CD4-positive, alpha-beta T cell treated with Interleukin-17A for 4 hours (primary cell): ENCODE measurements at places on chromosomes 4 and X.

DNA sequence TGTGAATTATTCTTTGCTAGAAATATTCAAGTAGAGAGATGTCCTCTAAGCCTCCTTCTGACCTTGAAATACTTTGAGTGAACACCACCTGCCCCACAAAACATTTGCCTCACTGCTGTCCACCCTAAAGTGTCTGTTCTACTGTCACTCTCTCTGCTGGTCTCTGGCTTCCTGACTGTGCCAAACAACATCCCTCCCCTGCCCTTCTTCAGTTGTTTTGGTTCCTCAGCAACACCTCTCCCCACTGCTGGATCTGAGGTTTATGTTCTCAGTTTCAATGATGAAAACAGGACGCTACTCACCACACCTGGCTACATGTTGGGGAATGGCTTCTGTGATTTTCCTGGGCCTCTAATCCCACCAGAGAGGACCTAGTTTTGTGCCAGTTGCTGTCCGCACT, 456.9 kb downstream of the BCOR start:
- DNase-seq, result no peak

- no peak for DNase-seq
Observed at GRCh38 chrX:3244955-3245354, 101.5 kb downstream of the MXRA5 start.

DNA sequence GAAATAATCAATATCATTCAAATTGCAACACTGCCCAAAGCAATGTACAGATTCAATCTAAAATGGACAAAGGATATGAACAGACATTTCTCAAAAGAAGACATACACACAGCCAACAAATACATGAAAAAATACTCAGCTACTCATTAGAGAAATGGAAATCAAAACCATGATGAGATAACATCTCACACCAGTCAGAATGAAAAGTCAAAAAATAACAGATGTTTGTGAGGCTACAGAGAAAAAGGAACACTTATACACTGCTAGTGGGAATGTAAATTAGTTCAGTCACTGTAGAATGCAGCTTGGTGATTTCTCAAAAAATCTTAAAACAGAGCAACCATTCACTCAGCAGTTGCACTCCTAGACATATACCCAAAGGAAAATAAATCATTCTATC, 205.2 kb downstream of the DKK2 start:
- no peak for DNase-seq

DNA sequence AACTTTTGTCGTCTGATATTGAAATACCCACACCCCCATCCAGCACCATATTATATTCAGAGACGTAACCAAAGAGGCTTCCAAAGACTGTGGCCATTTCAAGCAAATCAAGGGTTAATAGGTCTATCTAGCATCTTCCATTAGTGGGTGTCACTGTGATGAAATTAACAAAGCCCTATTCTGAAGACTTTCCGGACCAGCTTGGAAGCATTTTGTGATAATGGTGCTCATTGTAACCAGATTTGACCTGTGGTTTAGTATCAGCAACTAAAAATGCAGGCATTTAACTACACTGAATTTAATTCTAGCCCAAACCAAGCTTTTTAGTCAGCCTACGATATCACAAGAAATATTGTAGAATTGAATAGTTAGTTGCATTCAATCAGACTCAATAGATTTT, 309.7 kb upstream of the TENM3 start:
- DNase-seq, result no peak

DNA sequence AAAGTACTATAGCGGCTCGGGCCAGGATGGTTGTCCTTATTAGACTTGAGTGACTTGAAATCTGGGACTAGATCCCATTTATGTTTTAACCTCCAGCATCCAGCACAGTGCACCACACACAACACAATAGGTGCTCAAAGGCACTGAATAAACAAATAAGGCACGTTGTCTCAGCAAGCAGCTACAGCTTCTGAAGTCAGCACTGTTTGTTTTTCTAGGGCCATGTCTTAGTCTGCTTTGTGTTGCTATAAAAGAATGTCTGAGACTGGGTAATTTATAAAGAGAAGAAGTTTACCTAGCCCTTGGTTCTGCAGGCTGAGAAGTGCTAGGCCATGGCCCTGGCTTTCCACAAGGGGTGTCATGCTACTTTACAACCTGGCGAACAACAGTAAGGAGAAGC, 102.1 kb upstream of the LNX1 start:
- no peak for DNase-seq

DNA sequence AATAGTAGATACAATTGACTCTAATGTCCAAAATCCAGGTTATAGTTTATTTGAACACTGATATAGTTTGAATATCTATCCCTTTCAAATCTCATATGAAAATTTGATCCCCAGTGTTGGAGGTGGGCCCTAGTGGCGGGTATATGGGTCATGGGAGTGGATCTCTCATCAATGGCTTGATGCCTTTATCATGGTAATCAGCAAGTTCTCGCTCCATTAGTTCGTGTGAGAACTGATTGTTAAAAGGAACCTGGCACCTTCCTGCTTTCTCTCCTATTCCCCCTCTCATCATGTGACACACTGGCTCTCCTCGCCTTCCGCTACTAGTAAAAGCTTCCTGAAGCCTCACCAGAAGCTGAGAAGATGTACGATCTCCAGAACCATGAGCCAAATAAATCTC, 70.1 kb downstream of the UNC5C start:
- no peak for DNase-seq

- no peak for DNase-seq
Observed at GRCh38 chr4:54104907-54105306, 4.9 kb downstream of the GSX2 start.

- DNase-seq, result peak; percentile 70
Observed at GRCh38 chrX:130028196-130028595, 45.8 kb downstream of the BCORL1 start.

DNA sequence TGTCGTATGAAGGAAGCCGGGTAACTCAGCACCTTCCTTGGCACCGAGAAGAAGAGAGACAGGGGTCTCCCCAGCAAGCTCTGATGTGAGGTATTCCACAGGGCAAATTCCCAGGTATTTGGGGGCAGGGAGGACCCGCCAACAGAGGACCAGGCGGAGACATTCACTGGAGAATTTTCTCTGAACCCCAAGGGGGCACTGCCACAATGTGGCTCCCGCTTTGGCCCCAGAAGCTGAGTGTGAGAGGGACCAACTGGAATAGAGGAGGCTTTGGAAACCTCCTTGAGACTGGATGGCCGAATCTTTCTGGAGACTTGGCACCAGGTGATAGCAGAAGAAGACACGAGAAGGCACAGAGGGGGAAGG, 735 bp upstream of the GABRE start:
- no peak for DNase-seq

DNA sequence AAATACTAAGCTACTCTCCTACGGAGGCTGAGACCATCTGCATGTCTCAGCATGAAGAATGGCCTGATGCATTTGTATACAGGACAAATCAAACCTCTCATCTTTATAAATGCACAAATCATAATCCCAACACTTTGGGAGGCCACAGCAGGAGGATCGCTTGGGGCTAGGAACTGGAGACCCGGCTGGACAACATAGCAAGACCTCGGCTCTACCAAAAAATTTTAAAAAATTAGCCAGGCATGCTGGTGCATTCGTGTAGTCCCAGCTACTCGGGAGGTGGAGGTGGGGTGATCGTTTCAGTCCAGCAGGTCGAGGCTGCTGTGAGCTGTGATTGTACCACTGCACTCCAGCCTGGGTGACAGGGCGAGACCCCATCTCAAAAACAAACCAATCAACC, 262.8 kb downstream of the DHRSX start:
- DNase-seq, result no peak

DNA sequence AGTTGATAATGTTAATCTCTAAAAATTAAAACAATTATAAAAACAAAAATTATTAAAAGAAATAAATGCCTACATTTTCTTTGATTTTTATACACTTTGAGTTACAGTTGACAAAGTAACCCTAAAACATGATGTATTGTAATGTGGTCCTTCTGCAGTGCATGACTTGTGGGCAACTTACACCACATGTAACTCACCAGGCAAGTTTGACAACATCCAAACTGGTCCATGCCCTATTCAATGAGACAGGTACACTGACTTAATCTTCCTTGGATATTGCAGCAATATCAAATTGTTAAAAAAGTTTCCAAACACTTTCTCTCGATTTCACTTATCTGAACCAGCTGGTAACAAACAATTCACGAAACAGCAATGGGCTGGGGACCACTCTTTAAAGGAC, 81.5 kb downstream of the FTHL17 start:
- DNase-seq, result no peak

GRCh38 chr4:168221301-168221700, 97.3 kb downstream of the DDX60 start:
- no peak for DNase-seq

DNA sequence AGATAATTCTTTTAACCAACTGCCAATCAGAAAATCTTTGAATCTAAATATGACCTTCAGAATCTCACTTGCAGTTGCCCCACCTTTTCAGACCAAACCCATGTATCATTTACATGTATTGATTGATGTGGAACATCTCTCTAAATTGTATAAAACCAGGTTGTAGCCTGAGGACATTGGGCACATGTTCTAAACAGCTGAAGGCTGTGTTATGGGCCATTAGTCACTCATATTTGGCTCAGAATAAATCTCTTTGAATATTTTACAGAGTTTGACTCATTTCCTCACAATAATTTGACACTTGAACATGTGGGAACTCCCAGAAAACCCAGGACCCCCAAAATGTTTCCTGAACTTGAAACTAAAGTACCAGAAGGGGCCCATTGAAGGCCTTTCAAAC, 58.7 kb downstream of the UGT2B10 start:
- DNase-seq, result no peak

- no peak for DNase-seq
Observed at GRCh38 chrX:48465336-48465933, 4.6 kb downstream of the SLC38A5 start.

DNA sequence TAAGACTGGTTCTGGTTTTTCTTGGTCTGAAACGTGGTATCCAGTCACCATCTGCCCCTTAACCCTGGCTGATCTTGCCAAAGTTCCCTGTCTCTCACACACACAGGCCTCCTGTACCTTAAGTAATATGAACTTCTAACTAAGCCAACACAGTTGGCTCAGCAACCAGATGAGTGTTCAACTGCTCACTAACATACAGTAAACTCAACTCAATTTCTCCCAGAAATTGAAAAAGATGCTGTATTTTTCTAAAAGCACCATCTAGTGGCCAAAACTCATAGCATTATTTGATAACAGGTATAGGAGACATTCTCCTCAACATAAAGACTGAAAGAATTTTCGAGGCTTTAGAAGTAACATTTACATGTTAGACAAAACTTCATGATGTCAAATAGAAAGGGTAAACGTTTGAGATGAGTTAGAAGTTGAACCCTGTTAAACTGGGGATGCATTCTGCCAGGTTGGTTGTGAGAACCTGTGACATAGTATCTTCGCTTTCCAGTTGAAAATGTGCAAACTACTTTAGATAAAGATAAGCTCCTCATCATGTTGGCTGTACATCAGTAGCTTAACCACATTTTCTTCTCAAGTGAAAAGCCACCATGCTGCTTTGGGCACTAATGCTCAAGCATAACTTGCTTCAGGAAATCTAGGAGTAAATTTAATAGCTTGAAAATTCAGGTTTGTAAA, 31.2 kb downstream of the CCNI start:
- DNase-seq, result no peak

- DNase-seq, result no peak
Observed at GRCh38 chrX:107626481-107626880, 1.8 kb upstream of the PRPS1 start.

GRCh38 chr4:180832073-180832472, 1411.1 kb upstream of the TENM3 start:
- no peak for DNase-seq

- DNase-seq, result peak; percentile 47
Observed at GRCh38 chrX:48934581-48935300, 15.9 kb upstream of the PIM2 start.

- DNase-seq, result no peak
Observed at GRCh38 chrX:33062041-33062440, 149.3 kb downstream of the DMD start.

DNA sequence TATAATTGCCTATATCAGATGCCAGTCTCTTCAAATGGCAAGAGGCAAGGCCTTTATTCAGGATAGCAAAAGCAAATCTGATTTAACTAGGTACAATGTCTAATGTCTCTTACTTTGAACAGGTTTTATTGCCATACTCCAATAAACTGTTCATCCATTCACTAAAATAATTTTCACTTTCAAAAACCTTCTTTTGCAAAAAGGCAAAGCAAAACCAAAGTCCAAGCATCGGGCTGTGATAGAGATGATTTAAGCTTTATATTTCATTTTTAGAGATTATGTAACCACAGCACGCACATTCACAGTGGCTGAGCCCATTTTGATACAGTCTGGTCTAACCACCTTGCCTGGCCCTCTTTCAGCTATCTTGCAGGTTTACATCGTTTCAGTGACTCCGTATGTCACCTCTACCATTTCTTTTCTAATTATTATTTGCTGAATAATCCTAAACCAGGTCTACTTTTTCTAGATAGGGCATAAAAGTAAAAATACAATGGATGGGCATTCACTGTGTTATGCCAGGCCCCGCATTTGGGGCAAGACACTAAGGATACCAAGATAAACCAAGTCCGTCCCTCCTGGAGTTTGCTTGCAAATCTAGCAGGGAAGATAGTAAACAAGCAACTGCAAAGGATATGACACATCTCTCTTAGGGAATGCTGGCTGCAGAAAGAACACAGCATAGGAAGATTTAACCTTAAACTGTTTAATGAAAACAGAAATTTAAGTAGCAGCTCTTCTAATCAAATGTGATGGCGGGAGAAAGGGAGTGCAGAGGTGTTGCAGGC, 1.8 kb downstream of the CASP3 start:
- no peak for DNase-seq

- DNase-seq, result no peak
Observed at GRCh38 chrX:3262901-3263300, 83.6 kb downstream of the MXRA5 start.

- DNase-seq, result no peak
Observed at GRCh38 chr4:94668724-94669123, 89.0 kb upstream of the BMPR1B start.

DNA sequence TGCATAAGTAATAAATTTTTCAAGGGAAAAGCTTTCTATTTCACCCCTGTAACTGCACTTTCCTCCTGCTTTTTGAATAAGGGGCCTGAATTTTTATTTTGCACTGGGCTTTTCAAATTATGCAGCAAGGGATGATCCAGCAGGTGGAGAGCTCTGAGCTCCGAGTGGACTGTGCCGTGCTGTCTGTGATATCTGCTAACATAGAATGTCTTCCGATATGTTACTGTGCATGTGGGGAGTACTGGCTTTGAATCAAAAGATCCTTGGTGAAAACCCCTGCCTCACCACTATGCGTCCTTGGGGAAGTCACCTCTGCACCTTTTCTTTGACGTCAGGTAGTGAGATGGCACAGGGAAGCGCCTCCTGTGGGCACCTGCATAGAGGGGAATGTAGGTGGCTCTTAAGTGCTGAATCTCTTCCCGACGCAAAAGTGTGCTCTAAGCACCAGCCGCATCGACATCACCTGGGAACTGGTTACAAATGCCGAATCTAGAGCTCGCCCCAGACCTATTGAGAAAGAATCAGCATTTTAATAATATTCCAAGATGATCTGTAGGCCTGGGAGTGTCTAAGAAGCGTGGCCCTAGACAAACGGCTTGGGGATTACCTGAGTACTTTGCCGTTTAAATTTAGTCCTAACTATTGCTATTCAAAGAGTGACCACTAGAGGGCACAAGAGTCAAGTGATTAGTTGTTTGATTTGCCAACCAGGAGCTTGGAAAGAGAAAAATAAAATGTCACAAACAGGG, 19.2 kb upstream of the WFS1 start:
- DNase-seq, result peak; percentile 19
